ENCODE measurements at places on chromosomes 11 and 22. TPM values are rescaled to one million over a fixed set of nuclear protein-coding genes. Genes with fewer than 3 reads are reported as not detected.

Gene NAALADL1
- 6.6 TPM for total RNA-seq

Gene SRSF8
- 37.2 TPM for total RNA-seq

Gene F2
- not detected for total RNA-seq

Gene NDUFV1
- total RNA-seq: 422 TPM

Gene TMPRSS6
- total RNA-seq: not detected

Gene LRP4
- total RNA-seq: 21.0 TPM

Gene SLC22A12
- total RNA-seq: not detected

Gene LRRN4CL
- total RNA-seq: 7.3 TPM

Gene IGSF9B
- total RNA-seq: 40.0 TPM

Gene CYTH4
- 12.7 TPM for total RNA-seq

Gene E2F8
- total RNA-seq: 4.2 TPM

Gene OR8J1
- total RNA-seq: not detected

Gene LARGE1
- 103 TPM for total RNA-seq

Gene RBMXL2
- total RNA-seq: not detected

Gene OR56A5
- not detected for total RNA-seq
